ENCODE measurements at places on chromosomes 5 and 9.

GRCh38 chr9:97555164-97555563 lies 53.7 kb downstream of the TMOD1 start:
- no peak for DNase-seq

GRCh38 chr9:1273859-1274258 lies 223.7 kb downstream of the DMRT2 start:
- no peak for DNase-seq

GRCh38 chr9:27382308-27382707 lies 85.4 kb upstream of the EQTN start:
- DNase-seq: no peak

DNA sequence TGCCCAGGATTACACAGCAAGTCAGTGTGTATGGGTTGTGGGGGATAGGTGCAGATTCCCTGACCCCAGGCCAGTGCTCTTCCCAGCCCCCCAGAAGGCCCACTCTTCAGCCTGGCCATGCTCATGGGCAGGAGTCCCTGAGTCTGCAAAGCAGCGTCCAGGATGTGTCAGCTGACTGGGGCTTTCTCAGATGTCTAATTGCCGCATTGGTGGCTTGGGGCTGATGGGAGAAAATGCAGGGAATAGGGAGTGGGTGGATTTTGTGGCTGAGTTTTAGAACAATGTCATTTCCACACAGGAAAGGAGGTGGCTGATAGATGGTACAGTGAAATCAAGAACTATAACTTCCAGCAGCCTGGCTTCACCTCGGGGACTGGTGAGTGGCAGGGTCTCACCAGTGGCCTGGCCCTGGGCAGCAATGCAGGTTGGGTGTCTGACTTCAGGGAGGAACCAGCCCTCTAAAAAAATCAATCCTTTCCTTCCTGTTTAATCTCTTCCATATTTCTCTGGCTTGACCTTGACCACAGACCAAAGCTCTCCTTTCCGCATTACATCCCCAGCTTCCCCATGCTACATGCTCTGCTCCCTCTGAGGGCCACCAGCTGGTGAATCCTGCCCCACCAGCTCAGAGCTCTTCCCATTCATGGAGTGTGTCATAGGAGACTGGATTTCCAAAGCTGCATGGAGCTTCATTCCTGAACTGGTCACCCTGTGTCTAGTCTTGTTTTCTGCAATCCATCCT lies 14.2 kb downstream of the GLIPR2 start:
- DNase-seq: no peak

- DNase-seq: no peak
Observed at GRCh38 chr9:114266969-114267368, 55.9 kb upstream of the ORM1 start.

GRCh38 chr5:173341961-173342430 lies 13.8 kb upstream of the STC2 start:
- DNase-seq: no peak

DNA sequence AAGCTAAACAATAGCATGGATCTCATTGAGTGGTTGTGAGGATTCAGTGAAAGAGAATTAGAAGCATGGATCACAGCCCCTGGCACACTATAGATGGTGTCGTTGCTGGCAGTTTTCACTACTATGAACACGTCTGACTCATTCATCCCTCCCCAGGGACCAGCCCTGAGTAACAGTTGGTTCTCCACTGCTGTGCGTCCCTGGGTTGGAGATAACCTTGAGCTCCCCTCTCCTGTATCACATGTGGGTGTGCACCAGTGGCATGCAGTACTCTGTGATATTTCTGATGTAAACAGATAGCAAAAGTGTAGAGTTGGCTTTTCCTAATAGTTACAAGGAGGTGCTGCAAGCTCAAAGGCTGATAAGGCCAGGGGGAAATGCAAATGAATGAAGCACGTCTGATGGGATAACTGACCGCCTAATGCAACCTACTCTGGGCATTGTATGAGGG lies 8.8 kb upstream of the LCP2 start:
- no peak for DNase-seq

- no peak for DNase-seq
Observed at GRCh38 chr9:129211686-129212085, 33.6 kb upstream of the IER5L start.

DNA sequence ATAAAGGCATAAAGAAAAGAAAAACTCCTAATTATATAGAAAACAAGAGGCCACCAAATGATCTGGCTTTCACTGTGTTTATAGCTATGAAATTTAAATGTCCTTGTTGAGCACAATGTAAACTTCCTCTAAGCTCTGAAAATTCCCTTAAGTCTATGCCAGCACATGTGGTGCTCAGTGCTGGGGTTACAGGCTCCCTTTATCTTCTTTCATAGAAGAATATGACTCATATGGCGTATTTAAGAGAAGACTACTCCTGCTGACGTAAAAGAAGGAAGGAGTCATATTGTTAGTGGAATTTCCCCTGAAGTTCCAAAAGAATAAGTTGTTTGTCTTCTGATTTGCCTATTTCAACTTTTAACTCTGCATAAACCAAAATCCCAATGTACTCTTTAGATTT lies 30.4 kb downstream of the RNF145 start:
- DNase-seq: no peak

- DNase-seq: no peak
Observed at GRCh38 chr9:110426052-110426709, 88.5 kb upstream of the TXNDC8 start.
